ENCODE measurements at places on chromosomes 16 and 17. TPM values are rescaled to one million over a fixed set of nuclear protein-coding genes. Genes with fewer than 3 reads are reported as not detected.

GRCh38 chr16:29975811-29976511 is 2.3 kb downstream of the TAOK2 start:
- no peak for DNase-seq

The KRT17 gene
- 1.1 TPM for polyA plus RNA-seq

- peak; percentile 77 for DNase-seq
Observed at GRCh38 chr17:79859676-79860615, 20.7 kb upstream of the CBX4 start.

DNA sequence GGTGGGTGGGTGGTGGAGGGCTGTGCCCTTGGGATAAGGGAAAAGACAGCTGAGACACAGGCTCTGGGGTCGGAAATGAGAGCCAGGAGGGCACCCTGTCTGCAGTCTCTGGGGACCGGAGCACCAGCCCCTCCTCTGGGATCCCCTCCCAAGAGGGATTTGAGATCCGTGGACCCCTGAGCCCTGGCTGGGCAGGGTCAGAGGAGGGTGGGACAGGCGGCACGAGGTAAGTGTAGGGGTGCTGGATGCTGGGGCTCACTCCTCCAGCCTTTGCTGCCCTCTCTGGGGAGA is 425 bp downstream of the SGSH start:
- DNase-seq: no peak

DNA sequence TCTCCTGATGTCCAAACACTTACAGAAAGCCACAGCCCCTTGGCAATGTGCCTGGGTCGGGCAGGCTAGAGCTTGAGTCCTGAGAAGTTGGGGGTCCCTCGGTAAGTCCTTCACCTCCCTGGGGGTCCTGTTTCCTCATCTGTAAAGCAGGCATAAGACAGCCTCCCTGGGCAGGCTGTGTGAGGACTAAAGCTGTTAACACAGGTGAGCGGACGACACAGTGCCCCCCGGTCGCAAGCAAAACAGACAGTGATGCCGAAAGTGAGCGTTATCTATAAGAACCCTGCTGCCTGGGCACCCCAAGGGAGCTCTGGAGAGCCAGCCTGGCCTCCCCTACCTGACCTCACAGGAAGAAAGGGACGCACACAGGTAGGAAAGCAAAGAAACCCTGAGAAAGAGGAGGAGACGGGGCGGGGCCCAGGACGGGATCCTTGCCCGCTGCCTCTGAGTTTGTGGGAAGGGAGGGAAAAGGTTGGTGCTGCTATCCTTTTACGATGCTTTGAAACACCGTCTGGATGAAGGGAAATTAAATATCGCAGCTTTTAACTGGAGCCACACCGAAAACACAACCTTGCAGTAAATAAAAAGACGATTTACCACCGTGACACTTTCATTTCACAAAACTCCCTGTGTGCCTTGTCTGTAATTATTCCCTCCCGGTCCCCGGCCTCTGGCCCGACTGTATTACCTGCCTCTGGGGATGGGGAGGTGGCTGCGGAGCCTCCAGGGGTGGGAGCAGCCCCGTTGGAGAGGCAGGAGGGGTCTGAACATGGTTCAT is 67.1 kb downstream of the ENGASE start:
- DNase-seq: peak; percentile 47

Data from left kidney (tissue), 8 donors.